ENCODE measurements at places on chromosomes 1 and 21.

GRCh38 chr1:235207209-235207565, 46.1 kb upstream of the RBM34 start:
- peak; percentile 31 for DNase-seq

DNA sequence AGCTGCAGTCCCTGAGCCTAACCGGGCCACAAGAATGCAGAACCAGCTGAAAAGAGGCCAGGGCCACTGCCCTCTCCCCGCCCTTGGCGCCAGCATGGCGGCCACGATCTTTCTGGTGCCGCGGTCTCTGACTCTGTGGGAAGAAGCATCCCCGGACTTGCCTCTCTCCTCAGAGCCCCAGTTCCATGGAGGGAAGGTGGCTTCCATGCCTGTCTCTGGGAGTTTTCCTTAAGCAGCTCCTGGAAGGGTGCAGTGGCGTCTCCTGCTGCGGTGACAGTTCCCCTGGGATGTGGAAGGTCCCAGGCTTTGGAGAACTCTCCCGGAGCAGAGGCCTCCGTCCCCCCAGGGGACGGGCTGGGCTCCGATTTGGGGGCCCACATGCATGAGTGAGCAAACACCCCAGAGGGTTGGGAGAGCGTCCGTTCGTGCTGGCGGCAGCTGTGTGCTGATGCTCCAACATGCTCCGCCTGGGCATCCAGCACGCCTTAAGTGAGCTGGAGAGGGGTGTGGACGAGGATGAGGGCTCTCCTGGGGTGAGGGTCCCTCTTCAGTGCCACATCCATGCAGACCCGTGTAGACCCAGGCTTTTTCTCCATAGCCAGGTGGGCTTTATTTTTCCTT, 109.8 kb upstream of the COL6A1 start:
- no peak for DNase-seq

GRCh38 chr21:41504030-41504429, 3.9 kb downstream of the TMPRSS2 start:
- no peak for DNase-seq

- DNase-seq = no peak
These were observed 3.6 kb upstream of the PPP2R5A start for GRCh38 chr1:212281590-212281989.

- DNase-seq = no peak
These were observed 117.7 kb downstream of the ATG4C start for GRCh38 chr1:62901650-62902049.

GRCh38 chr1:92575123-92575522, 88.4 kb upstream of the GFI1 start:
- no peak for DNase-seq

DNA sequence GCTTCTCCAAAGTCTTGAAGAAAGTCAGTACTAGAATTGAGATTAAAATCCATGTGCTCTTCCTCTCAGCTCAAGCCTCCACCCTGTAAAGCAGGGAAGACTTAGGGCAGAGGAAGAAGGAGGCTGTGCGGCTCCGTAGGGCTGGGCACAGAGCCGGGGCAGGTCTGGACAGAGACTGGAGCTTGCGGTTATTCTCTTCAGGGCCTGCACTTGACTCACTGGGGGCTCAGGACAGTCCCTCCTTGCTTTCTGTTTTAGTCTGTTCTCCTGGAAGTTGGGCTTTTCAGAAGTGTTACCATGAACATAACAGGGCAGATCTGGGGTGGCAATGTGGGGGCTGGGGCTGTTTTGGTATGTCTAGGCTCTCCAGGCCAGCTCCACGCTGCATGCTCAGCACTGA, 21.6 kb upstream of the TRABD2B start:
- DNase-seq = no peak

- no peak for DNase-seq
These were observed 95.3 kb upstream of the KIAA0040 start for GRCh38 chr1:175287849-175288248.

DNA sequence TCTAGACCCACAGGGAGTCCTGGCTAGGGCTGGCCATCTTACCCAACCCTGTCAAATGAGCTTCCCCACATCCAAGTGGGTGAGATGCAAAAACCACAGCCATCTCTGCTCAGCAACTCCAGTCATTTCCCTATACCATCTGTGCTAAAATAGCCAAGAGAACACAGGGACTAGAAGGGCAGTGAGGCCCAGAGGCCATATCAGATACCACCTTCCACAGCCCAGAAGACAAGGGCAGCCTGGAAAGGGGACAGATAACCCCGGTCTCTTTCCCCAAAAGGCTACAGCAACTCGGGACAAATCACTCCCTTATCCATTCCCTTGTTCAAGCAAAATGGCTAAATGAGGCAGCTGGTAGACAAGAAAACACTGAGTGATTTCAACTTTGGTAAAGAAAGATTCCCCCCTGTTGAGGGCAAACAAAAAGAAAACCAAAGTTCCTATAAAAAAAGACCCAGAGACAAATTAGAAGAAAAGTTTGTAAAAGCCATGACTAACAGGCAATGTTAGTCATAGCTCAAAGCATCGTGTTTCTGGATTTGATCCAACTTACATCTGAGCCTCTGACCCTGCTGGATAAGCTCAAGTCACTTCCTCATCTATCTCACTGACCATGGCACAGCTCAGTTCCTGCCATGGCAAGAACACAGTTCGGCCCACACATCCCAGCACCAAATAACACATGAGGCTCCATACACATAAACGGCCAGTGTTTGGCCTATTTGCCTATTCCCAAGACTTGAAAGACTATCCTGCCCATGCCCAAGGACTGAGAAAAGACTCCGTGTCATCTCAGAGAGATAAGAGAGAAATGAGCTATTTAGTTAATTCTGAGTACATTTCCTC, 3.1 kb downstream of the LAMB3 start:
- no peak for DNase-seq

DNA sequence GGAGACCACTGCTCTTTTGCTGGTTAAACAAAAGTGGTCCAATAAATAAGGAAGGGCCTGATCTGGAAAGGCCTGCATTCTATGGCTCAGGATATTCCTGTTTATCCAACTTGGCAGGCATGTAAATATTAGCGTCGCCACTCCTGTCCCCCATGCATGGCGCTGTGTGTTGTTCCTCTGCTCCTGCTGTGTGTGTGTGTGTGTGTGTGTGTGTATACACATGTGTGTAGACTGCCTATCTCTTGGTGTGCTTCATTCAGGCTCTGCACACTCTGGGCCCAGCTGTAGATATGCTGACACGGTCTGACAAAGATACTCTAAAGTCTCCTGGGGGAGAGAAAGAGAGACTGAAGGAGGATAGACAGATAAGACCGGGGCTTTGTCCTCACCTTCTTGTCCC, 6.8 kb downstream of the LMOD1 start:
- no peak for DNase-seq

DNA sequence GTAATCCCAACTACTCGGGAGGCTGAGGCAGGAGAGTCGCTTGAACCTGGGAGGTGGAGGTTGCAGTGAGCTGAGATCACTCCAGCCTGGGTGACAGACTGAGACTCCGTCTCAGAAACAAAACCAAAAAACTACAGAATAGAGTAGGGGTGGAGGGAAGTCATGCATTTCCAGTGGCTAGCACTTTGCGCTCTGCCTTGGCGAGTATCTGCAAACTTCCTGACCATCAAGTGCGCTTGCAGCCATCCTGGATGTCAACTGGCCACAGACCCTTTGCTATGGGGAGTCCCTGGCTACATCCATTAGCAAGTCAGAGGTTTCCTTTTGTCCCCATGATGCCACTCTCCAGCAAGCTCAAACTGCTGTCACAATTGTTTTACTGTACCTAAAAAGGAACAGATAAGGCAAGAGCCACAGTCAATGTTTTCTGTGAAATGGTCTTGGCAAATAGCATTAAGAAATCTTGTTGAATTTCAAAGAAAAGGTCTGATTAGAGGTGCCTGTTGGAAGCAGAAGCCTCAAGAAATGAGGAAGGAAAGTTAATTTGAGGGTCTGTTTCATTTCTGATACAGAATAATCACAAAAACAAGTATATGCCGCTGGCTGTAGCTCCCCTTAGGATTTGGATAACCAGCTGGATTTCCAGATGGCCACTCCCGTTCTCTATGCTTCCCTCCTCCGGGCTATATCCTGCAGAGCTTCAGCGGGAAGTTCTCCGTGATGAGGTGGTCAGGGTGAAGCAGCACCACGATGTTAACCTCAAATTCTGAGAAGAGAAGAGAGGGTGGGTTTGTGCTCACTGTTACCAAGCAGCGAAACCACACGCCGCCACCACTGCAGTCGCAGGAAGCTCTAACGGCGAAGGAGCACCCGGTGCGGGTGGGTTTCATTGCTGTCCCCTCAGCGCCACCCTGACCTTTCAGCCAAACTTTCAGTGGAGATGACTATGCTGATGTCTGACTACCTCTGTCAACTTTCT, 42.0 kb downstream of the VPS26C start:
- no peak for DNase-seq

- DNase-seq = peak; percentile 64
These were observed 1.2 kb upstream of the HIVEP3 start for GRCh38 chr1:41919764-41920397.

DNA sequence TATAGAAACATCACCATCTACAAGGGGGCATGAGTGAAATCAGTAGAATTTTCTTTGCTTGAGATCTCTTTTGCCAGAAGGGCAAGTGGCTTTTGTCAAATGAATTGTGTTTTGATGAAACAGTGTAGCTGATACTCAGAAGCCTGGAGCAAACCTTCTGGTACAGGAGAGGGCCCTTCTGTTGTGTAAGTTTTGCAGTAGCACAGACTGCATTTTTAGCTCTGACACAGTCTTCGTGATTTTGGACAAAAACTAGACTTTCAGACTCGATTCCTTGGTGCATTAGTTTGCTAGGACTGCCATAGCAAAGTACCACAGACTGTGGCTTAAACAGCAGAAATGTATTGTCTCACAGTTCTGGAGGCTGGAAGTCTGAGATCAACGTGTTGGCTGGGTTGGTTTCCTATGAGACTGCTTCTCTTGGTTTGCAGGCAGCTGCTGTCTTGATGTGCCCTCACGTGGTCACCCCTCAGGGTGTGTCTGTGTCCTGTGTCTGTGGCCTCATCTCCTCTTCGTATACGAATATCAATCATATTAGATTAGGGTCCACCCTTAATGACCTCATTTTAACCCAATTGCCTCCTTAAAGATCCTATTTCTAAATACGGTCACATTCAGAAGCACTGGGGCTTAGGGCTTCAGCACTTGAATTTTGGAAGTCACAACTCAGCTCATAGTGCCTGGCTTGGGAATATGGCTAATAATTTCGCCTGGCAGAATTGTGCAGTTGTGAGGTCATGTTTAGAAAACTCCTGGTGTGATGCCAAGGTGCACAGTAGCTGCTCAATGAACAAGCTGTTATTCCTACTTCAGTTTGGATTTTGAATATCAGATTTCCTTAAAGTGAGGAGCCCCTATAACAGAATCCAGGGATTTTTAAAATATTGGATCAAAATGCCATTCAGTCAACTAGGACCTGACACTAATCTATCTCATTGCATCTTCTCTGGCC, 21.2 kb upstream of the DISC1 start:
- no peak for DNase-seq

DNA sequence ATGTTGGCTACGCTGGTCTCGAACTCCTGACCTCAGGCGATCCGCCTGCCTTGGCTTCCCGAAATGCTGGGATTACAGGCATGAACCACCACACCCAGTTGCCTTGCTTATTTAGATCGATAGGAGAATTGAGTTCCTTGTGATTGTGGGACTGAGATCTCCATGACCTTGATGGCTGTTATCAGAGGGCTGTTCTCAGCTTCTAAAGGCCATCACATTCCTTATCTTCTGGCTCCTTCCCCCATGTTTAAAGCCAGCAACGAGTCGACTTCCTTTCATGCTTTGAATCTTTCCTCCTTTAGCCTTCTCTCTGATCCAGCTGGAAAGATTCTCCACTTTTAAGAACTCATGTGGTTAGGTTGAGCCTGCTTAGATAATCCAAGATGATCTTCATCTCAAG, 38.0 kb downstream of the CTH start:
- DNase-seq = no peak

DNA sequence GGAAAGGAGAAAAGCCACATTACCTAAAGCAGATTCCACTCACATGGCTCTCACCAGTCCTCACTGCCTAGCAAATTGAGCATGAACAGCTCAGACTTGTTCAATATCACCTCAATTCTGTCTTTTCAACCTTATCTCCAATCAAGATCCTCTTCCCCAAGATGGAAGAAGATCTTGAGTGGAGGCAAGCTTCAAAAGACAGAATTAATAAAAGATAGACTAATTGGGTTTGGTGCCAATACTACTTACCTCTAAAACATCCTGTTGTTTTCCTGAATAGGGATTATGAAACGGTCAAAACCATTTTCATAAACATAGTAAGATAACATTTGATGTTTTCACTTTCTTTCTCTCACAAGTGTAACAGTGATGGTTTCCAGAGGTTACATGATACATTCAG, 349.2 kb upstream of the PLD5 start:
- DNase-seq = no peak

GRCh38 chr1:185404291-185404690, 87.2 kb upstream of the IVNS1ABP start:
- no peak for DNase-seq

- no peak for DNase-seq
These were observed 653 bp downstream of the CASP9 start for GRCh38 chr1:15523104-15524020.

DNA sequence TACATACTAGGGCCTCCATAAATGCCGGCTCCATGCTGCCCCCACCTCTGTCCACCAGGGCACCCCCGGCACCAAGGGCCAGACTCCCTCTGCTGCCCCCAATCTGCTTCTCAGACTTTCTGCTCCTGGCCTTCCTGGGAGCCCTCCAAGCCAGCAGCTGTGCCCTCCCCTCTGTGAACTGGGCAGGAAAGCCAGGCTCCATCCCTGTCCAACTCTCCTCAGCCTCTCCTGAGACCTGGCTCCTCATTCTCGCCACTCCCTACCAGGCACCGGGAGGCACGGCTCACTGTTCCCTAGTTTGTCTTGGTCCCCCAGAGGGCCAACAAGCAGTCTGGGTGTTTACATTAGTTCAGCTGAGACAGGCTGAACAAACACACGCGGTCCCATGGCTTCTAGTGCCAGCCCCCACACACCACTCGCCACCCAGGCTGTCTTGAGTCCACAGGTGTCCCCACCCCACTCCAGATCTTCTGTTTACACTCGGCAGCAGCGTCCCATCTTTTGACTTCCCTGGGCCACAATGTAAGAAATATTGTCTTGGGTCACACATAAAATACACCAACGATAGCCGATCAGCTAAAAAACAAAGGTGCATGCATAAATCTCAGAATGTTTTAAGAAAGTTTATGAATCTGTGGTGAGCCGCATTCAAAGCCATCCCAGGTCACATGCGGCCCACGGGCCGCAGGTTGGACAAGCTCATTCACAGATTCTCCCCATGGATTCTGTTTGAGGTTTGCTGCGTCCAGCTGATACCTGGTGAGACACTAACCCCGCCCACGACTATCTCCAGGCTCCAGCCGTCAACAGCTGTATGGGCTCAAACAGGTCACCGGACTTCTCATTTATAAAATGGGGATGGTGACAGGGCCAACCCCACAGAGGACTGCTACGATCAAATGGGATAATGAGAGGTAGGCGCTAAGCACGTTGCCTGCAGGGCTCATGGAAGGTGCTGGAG, 29.5 kb upstream of the ECE1 start:
- DNase-seq = no peak
